ENCODE measurements at places on chromosomes 1 and 21.
A peak's percentile ranks its signal among the peaks of the same experiment; 100 is the strongest.

DNA sequence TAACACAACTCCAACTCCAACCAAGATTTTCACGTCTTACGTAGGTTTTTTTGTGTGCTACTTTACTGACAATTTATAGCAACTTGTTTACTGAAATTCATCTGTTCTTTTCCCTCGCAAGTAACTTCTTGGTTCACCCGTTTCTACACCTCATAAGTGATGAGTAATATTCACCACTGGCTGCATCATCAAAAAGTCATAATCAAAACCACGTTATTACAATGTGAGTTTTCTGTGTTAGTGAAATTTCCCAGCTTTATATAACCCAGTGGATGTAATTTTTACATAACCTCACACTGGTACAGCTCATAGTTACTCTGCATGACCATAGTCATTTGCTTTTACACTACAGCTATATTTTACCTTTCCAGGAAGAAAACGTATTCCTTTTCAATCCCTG is 401.1 kb upstream of the LYPLAL1 start:
- DNase-seq = no peak

DNA sequence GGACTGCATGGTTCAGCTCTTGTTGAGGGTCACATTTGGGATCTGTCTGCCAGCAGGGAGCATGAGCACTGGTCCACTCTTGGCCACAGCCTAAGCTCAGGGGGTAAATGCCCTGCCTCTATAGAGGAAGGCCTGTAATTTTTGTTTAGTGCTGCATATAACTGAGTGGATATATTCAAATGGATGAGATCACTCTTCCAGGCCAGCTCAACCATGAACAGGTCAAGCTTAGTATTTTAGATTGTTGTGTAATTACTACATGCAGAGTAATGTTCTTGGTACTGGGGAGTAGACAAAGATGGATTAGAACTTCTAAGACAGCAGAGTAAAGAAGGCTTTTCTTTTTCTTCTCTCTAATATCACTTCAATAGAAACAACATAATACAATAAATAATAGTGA is 376.9 kb downstream of the GPATCH2 start:
- DNase-seq = no peak

- DNase-seq = no peak
Measured at GRCh38 chr21:30577766-30578165, 12.4 kb downstream of the KRTAP22-2 start.

DNA sequence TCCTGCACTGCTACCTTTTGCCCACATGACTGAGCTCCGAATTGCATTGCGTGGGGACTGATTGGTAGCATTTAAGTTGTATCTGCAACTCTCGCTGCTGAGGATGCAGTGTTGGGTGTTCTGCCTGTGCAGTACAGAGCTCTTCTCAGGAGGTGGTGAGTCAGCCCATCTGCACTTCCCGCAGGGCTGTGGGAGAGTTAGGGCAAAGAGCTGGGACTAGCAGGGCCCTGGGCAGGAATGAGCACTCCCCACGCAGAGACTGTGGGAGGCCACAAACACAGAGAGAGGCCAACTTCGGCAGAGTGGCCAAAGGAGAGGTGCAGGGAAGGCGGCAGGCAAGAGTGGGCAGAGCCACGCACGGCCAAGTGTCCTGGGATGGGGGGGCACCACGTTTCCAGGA is 244.7 kb downstream of the SIPA1L2 start:
- DNase-seq = no peak

GRCh38 chr1:187471555-187471954 is 642.8 kb downstream of the PLA2G4A start:
- no peak for DNase-seq

GRCh38 chr1:12285496-12286143 is 55.8 kb downstream of the VPS13D start:
- DNase-seq = no peak

DNA sequence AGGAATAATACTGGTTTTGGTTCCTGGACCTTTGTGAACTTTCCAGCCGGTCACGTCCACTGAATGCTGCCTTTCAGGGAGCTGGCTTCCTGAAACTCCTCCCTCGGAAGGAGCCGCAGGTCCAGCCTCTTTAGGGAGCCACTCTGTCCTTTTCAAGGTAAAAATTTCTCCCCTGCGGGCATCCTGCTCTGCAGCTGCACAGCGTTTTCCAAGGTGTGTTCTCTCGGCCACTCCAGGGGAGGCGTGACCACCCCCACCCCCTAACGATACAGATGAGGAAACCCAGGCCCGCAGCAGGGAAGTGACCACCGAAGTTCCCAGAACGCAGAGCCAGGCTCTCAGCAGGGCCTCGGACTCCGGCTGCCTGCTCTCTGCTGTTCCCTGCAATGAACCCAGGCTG is 21.5 kb downstream of the PADI2 start:
- no peak for DNase-seq

DNA sequence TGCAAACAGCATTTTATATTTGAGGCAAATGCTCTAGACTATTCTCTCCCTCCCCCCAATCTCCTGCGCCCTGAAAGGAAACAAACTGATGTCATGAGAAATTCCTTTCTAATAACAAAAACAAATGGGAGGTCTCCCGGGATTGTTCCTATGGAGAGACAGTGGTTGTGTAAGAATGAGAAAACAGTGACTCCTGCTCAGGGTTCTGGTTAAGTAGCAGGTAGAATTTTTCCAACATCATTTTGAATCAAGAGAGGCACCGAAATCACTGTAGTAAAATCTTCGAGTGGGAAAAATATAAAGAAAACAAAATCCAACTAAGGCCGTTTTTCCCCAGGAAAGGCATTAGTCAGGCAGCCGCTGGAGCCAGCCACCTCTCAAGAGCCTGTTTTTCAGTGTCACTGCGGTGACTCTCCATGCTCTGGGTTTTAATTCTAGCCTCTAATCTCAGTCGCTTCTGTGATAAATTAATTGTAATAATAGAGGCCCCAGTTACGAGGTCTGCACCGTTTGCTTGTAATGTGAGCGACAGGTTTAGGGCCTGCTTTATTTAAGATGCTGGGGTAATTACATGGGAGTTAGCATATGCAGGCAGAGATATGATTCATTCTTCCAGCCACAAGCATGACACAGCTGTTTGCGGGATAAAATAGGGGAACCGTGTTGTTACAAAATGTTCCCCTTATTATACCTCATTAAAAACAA is 80.3 kb downstream of the RNF220 start:
- no peak for DNase-seq

GRCh38 chr1:164723296-164723798 is 164.4 kb downstream of the PBX1 start:
- DNase-seq = no peak

GRCh38 chr1:201760516-201760915 is 68.4 kb upstream of the IPO9 start:
- DNase-seq = no peak

- no peak for DNase-seq
Measured at GRCh38 chr1:108732398-108732797, 14.1 kb upstream of the STXBP3 start.

- DNase-seq = no peak
Measured at GRCh38 chr1:1925437-1926345, 6.6 kb upstream of the TMEM52 start.

- DNase-seq = no peak
Measured at GRCh38 chr1:88990426-88990825, 2.0 kb downstream of the KYAT3 start.

- DNase-seq = no peak
Measured at GRCh38 chr1:6969106-6969505, 183.9 kb downstream of the CAMTA1 start.

DNA sequence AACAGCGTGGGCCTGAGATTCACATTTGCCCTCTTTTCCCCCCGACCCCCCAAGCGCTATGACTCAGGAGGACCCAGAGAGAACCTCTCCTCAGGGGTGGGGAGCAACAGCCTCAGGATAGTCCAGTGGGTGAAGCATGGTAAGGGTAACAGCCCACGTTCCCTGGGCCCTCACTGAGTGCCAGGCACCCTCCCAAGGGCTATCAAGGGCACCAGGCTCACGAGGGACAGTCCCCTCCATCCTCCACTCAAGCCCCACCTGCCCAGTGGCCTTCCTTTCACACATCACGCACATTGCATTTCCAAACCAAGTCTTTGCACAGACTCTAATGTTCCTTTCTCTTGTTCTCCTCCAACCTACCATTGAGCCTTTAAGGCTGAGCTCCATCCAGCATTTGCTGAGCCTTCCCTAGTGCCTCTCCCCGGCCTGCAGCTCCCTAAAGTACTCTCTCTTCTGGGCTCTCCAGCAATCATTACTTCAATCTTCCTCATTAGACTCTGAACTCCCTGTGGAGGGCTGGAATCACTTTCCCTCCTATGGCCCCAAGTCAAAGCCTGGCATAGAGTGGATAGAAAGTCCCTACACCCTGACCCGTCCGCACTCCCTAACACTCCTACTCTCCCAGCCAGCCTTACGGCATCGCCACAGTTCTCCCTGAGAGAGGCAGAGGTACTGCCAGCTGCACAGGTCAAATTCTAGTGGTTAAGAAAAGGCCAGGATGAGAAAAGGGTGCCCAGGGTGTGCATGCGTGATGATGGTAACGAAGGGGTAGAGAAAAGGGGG is 1.0 kb downstream of the AKR7A2 start:
- DNase-seq = no peak

DNA sequence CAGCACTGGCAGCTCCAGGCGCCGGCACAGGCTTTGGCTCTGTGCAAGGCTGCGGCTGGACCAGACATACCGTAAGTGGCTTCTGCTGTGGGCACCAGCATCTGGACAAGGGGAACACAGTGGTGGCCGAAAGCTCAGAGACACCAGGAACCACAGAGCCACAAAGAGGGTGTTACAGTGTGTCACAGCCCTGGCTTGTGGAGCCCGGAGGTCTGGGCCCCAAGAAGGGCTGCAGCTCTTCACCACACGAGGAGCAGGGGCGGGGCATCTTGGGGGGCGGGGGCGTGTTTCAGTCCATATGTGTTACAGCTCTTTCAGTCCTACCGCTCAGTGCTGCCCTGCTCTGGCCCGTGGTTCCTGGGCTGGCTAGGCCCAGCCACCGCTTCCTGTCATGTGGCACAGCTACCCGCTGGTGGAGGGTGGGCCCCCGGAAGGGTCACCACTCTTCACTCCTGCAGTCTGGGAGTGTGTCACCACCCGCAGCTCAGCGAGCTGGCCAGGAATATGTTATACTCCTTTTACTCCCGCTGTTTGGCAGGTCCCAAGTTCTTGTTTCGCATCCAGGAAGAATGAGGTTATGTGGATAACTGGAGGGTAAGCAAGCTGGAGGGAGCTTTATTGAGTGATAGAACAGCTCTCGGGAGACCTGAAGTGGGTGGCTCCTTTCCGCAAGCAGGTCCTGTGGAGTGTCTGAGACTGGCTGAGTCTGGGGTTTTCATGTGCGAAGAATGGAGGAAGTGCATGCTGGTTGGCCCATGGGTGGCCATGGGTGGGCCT is 3.3 kb upstream of the LSM10 start:
- DNase-seq = peak; percentile 43

DNA sequence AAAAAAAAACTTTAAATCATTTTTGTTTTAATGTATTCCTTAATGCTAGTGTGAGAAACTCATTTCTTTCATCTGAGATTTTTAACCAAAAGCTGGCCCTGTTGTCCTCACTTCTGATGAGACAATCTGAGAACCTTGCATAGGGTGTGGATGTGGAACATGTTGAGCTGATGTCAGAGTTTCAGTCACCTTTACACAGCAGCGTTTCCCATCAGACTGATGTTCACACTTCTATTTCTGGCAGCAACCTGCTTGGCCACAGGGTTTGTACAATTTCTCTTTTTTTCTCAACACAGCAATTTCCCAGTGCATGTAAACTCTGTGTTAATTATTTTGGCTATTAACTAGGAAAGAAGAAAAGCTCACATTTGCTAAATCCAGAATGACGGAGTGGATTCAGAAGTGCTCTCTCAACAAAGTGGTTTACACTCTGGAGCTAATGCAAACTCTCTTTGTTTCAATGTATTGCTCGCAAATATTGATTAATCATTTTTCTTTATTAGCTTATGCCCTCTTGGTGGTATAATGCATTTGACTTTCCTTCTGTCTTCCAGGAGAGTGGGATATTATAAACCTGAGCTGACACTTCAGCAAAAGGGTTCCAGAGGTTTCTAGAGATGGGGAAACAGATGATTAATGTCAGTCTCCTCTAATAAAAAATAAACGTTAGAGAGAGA is 70.5 kb upstream of the HSPA13 start:
- DNase-seq = no peak

GRCh38 chr1:212700223-212700891 is 717 bp upstream of the BATF3 start:
- DNase-seq = peak; percentile 56

DNA sequence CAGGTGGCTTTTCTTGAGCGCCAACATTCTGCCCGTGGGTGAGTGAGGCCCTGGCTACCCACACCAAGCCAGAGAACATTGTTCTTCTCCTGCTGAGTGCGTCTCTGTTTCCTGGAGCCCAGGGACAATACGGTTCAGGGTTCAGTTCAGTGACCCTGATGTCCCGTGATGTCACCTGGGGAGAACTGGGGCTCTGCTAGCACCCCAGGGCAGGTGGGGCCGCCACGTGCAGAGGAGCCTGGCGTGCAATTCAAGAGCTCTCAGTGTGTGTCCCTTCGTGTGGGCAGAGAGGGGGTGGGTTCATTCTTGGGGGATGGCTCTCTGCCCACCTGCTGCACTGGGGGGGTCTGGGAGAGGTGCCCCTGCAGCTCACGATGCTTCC is 18.2 kb upstream of the PEX10 start:
- DNase-seq = no peak

DNA sequence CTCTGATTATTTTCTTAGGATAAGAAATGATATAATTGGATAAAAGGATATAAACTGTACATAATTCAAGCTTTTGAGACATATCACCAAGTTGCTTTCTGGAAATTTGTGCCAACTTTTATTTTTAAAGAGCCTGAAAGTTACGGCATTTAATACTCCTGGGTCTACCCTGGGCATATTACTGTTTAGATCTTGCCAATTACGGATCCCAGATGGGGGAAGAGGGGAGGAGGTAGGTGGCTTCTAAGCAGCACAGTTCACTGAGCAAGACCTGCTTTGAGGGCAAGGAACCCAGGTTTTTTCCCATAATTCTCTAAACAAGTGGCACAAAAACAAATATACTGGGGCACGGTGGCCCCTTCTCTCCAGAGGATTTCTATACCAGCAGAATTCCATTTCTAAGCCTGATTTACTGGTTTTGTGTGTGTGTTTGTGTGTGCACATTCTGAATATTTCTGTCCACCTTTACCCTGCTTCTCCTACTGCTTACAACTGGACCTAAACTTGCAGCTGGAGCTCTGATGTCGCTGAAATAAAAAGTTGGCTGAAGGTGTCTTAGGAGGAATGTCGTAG is 76.7 kb downstream of the LAMC2 start:
- DNase-seq = no peak

DNA sequence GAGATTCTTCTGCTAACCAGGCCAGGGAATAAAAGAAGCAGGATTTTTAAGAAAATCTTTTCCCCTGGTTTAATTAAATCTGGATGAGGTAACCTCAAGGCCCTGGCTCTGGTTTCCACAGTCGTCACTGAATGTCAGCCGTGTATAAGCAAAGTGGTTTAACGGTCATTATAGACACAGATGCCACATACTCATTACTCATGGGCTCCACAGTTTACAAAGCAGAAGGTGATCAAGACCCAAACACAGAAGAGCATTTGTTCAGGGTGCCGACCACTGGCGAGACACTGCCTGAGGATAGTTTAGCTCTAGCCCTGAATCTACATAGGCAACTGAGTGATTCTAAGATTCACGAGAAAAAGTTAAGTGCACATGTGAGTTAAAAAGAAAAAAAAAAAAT is 27.8 kb upstream of the RAP1GAP start:
- no peak for DNase-seq

- no peak for DNase-seq
Measured at GRCh38 chr1:5511381-5512097, 480.7 kb downstream of the NPHP4 start.
